Muscle of arm (tissue), 14 donors: ENCODE measurements at places on chromosomes 11 and 22.

GRCh38 chr11:127607487-127608085 is 607.0 kb upstream of the KIRREL3 start:
- no peak for DNase-seq

DNA sequence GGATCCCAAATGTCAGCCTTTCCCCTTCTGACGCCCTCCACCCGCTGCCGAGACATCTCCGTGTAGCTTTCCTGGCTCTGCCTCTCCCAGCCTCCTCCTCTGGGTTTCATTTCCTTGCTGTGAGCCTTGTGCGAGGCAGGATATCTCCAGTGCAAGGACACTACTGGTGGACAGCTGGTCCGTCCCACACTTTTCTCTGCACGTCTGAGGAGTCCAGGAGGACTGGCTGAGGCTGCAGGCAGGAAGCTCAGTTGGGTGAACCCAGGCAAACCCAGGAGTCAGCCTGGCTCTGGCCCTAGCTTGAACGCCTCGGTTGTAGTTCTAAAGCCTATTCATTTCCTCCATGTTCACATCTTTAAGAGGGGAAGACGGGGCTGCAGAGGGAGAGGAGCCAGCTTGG is 145.5 kb downstream of the ST3GAL4 start:
- DNase-seq = no peak

DNA sequence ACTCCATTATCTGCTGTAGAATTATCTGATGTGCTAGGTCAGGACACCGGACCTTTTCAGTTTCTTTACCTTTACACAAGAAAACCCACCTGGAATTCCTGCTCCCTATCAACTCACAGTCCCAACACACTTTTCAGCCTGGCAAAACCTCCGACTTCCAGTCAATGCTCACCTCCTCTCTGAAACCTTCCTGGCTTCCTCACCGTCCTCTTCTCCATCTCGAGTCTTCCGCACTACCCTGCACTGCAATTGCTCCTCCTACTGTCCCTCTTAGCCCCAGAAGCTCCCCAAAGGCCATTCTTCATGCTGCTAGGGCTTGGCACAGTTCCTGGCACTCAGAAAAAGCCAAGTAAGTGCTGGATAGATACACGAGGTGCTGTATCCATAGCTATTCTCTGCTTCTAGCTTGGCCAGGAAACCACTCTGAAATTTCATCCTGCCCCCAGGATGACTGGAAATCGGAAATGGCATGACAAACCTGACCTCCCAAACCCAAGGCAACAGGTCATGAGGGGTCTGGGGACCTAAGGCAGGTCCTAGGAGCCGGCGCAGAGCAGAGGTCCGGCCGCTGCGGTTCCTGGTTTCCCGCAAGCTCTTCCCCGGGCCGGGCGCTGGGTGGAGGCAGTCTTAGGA is 702 bp downstream of the SYN3 start:
- DNase-seq = no peak

GRCh38 chr11:78768345-78768744 is 193.7 kb upstream of the NARS2 start:
- no peak for DNase-seq

- no peak for DNase-seq
Observed at GRCh38 chr11:73988227-73988626, 5.6 kb upstream of the UCP2 start.

- DNase-seq = no peak
Observed at GRCh38 chr11:104095791-104096190, 59.4 kb downstream of the DDI1 start.

- DNase-seq = no peak
Observed at GRCh38 chr11:115197433-115197832, 306.8 kb downstream of the CADM1 start.

GRCh38 chr22:41674846-41675340 is 13.8 kb downstream of the SNU13 start:
- DNase-seq = no peak

GRCh38 chr11:130314184-130314749 is 450 bp downstream of the ZBTB44 start:
- DNase-seq = no peak

- no peak for DNase-seq
Observed at GRCh38 chr22:42977569-42977968, 37.4 kb downstream of the PACSIN2 start.

DNA sequence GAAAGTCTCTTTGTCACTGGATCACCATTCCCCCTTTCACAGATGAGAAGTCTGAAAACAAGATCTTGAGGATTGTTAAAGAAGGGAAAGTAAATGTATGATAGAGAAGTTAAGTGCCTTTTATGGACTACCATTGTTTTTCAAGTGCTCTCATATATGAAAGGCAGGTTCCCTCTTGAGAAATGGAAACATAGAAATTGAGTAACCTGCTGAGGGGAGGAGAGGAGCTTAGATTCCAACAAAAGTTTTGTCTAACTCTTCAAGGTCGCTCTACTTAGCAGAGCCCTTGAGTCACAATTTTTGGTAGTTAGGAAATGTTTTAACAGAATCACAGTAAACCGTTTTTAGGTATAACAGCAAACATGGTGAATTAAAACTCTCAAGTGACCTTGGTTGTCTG is 80.1 kb downstream of the SVIP start:
- no peak for DNase-seq

DNA sequence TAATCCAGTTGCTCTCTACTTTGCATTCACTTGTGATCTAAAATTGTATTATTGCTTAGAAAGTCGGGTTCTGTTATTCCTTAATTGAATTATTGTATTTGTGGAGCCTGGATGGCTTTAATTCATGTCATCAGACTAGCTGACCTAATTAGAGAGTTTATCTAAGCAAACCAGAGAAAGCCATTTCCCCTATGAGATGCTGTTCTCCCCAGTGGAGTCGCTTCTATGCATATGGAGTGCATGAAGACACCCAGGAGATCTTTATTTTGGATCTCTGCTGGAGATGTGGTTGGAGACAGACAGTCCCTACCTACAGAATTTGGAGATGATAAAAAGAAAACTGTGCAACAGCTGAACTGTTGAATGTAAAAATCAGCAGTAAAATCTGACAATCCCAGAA is 45.2 kb upstream of the MYO18B start:
- DNase-seq = no peak

DNA sequence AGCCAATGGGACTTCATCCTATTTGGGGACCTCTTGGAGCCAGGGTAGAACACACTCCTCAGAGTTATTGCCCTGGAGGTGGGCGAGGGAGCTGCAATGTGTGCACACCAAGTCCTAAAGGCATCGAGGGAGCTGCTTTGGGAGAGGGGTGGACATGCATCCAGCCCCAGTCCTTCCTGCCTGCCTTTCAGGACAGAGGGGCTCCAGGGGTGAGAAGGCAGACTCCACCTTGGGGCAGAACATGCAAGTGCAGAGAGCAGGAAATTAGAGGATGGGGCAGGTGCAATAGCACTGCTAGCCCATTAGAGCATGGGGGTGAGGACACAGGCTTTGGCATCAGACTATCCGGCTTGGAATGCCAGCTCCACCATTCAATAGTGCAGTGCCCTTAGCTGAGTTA is 288.5 kb downstream of the OPCML start:
- DNase-seq = no peak

DNA sequence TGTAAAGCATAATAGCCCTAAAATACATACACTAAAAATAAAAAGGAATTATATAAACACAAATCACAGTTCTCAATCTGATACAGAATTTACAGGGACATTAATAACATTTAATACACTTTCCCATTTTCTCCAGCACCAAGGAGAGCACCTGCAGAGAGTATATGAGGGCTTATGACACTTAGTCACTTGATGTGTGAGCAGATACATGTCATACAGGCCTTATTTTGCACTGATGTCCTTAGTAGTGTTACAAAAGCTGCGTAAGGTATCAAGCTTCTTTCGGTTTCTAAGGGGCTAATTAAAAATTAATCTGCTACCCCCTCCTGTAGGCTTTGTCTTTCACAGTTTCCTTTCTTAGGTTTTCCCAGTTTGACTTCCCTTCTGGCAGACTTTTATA is 61.3 kb downstream of the TRIM44 start:
- DNase-seq = no peak

DNA sequence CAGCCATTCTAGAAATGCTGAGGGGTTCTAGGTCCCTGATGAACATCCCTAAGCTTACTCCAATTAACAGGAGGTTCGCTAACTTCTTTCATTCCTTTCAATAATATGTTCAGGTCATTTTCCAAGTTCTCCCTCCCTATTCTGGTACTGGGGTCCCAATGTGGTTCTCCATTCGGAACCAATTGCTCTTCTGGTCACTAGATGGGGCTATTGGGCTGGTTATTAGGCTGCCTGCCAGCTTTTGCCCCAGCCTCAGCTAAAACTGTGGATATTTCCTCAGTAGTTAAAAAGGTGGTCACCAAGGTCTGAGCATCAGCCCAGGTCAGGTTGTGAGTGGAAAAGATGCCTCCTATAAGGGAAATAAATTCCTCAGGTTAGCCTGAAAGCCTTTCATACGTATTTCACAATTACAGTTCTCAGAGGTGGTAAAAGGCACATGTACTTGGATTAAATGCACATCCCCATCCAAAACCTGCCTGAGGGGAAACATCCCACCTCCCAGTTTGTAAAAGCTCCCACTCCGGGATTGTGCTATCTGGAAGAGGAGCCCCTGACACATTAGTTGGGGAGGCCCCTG is 161.1 kb upstream of the CCDC179 start:
- peak; percentile 11 for DNase-seq

DNA sequence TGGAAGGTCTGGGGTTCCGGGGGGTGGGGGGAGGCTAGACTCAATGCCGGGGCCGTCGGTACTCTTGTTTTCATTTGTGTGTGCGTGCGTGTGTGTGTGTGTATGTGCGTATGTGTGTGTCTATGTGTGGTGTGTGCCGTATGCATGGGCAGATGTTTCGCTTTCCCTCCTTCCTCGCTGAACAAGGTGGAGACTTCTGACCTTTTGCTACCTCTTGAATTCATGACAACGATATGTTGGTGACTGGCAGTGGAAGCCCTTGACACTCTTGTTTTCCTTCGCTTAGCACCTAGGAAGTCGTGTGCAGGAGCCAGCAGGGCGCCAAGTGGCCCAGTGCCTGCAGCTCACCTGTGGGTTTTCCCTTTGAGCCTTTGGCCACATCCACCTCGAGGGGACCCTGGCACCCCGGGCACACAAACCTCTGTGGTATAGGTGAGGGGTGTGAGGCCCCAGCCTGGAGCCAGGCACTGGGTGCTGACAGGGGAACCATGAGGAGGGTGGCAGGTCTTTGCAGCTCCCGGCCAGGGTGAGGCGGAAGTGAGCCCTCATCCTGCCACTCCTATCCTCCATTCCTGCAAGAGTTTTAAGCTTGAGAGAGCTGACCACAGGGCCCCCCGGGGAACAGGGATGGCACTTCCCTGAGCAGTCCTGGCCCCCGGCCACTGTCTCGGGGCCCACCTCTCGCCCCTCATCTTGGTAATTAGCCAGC is 19.3 kb upstream of the TMEM191C start:
- DNase-seq = no peak

GRCh38 chr22:20388200-20388599 is 5.8 kb upstream of the ZNF74 start:
- no peak for DNase-seq

- DNase-seq = no peak
Observed at GRCh38 chr22:26974914-26975803, 317.8 kb downstream of the MIAT start.

DNA sequence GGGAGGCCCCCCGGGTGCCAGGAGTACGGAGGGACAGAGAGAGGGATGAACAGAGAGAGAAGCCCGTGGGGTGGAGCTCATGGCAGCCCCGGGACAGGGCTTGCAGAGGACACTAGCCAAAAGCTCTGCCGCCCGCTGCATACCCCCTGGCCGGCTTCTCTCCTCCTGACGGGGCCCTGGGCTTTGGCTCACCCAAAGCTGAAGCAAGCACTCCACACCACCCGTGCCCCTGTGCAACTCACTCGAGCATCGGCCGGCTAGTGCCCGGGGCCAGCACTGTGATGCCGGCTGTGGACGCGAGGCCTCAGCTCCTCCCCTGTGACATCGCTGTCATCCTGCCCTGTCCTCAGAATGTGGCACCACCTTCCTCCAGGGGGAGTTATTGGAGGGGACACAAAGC is 429.6 kb downstream of the BRD1 start:
- no peak for DNase-seq

GRCh38 chr11:104060004-104060794 is 23.8 kb downstream of the DDI1 start:
- DNase-seq = no peak

DNA sequence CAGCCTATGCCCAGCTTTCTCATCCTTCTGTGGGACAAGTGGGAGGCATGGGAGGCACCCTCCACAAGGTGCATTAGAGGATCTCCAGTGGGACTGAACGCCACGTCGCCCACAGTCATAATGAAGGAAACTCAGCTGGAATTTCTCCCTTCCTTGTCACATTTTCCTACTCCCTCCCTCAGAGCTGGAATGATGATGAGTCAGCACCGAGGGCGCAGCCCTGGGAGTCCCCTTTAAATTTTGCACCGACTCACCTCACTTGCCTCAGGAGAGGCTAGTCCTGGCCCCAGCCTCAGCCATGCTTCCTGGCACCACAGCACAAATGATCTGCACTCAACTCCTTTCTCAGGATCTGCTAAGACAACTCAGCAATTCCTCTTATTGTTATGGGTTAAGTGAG is 34.3 kb downstream of the DBX1 start:
- DNase-seq = no peak
